ENCODE measurements at places on chromosomes 6 and 20.

DNA sequence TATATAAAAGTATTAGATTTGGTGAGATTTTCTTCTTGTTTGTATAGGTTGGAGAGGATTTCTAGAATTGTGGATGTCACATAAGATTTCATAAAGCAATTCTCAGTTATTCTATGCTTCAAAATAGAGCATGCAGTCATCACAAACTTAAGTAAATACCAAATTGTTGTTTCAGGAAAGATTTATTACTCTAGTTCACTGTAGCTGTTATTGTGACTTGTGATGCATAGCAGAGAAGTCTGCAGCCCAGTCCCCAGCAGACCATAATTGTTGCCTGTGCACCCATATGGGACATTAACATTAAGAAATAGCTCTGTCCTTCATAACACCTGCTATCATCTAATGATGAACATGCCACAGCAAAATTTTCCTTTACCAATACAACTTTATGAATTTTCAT, 228.0 kb upstream of the FAM83B start:
- no peak for DNase-seq

- no peak for DNase-seq
Observed at GRCh38 chr6:13383328-13384163, 55.2 kb upstream of the TBC1D7 start.

GRCh38 chr6:17393892-17394631, 667 bp downstream of the CAP2 start:
- no peak for DNase-seq

DNA sequence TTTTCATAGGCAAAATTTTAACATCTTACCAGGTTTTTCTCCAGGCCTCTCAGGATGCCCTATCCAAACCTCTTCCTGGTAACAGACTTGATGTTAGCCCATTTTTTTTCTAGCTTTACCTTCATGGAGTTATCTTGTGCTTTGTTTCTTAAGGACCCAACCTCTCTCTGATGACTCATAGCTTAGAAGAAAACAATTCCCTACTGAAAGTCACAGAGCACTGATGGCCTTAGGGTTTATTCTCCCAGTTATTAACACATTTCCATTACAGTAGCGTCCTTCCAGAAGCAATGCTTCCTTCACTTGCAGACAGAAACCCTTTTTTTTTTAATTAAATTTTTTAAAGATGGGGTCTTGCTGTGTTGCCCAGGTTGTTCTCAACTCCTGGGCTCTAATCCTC, 79.4 kb downstream of the IYD start:
- DNase-seq, result no peak

- no peak for DNase-seq
Observed at GRCh38 chr6:17725083-17725482, 18.4 kb upstream of the NUP153 start.

- DNase-seq, result peak; percentile 85
Observed at GRCh38 chr6:41159415-41160082, 3.4 kb downstream of the TREM2 start.

DNA sequence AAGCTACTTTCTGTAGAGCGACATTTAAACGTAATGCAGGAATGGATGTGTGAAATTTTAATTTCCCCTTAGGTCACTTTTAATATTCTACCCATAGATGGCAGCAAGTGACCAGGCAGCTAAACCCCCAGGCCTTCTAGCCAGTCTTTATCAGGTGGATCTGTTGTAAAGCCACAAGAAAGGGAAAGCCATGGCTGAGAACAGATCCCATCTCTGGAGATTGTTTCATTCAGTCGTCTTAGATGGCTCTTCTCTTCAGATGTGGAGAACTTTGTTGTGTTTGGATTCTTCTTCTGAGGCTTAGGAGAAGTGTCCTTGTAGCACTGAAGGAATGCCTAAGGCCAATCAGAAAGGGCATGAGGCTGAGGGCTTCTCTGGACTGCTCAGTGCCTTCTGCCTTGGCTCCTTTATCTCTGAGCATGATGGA, 15.8 kb upstream of the RNF182 start:
- DNase-seq, result peak; percentile 25

GRCh38 chr20:3885715-3886114, 3.5 kb upstream of the PANK2 start:
- no peak for DNase-seq

DNA sequence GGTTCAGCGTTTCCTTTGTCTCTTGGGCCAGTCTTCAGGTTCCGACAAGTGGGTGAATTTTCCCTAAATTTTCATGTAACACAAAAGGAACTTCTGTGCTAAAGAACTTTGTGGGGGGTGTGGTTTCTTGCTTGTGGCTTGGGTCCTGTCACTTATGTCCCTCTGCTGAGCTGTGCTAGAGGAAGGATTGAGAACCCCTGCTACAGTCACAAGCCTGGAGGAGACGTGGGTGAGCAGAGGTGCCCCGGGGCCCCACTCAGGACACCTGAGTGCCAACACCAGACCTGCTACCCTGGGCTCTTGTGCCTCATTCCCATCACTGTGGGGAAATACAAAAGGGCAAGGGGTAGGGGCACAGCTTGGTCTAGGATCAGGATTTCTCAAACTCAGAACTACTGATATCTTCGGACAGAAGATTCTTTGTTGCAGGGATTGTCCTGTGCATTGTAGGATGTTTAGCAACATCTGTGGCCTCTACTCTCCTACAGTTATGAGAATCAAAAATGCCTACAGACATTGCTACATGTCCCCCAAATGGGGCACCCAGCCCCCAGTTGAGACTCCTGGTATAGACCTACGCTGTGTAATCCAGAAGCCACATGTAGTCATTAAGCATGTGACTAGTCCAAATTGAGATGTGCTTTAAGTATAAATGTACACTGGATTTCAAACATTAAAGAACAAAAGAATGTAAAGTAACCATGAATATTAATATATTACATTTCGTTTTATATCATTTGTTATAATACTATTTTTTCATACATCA, 128.7 kb downstream of the LY86 start:
- DNase-seq, result no peak

DNA sequence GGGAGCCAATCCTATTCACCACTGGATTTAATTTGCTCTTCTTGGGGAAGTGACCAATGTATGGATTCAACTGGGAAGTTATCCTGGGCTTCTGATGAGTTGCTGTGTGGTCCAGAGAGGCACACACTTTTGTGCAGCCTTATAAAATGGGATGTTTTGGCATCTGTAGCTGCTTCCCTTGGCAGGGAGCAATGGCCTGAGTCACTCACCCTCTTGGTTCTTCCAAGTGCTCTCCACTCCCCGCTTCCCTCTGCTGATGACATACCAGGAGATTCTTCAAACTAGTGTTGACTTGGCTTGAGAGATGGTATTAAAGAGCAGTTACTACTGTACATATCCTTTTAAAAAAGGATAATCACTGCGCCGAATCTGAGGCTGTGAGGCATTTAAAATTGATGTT, 105.8 kb downstream of the JARID2 start:
- DNase-seq, result no peak

GRCh38 chr6:75611702-75612375, 10.2 kb downstream of the SENP6 start:
- DNase-seq, result no peak

DNA sequence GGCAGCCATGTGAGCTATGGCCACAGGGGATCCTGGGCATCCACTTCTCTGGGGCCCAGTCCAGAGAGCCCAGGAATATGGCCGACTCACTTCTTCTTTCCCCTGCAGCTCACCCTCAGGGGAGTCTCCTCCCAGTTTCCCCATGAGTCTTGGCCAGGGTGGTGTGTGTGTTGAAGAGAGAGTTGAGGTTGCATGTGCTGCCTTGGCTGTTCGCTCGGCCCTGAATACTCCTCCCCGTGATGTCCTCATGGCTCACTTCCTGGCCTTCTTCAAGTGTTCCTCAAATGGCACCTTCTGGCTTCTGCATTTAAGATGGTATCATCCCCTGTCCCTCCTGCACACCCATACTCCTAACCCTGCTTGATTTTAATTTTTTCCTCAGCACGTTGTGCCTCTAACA, 3.2 kb upstream of the TREML1 start:
- no peak for DNase-seq

Measured in NCI-H510A (cell line).